ENCODE measurements at places on chromosomes 12 and 14.

DNA sequence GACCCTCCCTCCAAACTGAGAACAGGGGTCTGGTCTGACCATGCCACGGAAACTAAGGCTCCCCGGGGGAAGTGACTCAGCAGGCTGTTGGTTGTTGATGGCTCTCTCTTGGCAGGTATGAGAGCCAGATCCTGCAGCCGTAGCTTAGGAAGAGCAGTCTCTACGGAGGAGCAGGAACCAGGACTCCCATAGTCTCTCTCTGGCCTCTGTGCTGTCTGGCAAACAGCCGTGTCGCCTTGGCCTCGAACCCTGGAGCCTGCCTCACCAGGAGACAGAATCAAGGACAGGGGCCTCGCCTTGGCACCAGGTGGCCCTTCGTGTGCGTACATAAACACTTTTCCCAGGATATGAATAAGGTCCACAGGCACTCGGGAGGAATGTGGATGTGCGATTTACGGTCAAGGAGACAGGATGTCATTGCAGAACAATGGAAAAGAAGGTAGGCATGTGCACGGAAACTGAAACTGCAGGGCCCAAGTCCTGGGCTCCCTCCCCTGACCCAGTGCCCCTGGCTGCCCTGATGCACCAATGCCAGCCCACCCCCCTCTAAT lies 7.9 kb downstream of the VWF start:
- no peaks in the 10 kb centered on the region for H3K36me3 ChIP-seq
- no peak for DNase-seq
- no peak overlapping the region for H3K4me3 ChIP-seq
- H3K4me1 ChIP-seq = no peaks in the 10 kb centered on the region

DNA sequence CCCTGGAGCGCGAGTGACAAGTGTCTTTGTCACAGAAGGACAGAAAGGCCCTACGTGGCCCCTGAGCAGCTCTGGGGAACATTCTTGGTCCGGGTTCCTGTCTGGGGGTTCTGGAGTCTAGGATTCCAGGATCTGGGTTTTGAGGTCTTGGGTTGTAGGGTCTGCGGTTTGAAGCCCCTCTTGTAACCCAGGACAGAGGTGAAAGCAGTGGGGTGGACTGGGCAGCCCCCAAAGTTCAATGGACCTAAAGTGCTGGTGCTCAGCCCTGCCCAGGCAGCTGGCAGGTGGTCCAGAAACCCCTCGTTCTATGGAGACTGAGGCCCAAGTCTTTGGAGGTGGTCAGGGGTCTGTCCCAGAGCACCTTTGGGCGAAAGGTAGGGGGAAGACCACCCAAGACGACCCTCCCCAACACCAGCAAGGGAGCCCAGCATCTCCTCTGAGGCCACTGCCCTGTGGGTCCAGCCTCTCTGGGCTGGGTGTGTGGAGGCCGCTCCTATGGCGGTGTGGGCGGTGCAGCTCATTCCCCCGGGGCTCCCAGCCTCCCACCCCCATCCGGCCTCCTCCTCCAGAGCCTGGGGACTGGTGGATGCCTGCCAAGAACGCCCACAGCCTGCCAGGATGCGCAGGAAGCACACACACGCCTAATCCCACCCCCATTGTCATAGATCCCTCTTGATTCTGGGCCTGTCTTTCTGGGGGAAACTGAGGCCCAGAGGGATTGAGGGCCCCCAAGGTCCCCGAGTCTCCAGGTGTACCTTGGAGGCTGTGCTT lies 30.2 kb upstream of the ANKRD9 start:
- H3K27ac ChIP-seq = no peak overlapping the region
- H3K36me3 ChIP-seq = no peaks in the 10 kb centered on the region
- peaks cover 9% of the 10 kb centered on the region for H3K27me3 ChIP-seq
- H3K4me3 ChIP-seq = no peak overlapping the region

DNA sequence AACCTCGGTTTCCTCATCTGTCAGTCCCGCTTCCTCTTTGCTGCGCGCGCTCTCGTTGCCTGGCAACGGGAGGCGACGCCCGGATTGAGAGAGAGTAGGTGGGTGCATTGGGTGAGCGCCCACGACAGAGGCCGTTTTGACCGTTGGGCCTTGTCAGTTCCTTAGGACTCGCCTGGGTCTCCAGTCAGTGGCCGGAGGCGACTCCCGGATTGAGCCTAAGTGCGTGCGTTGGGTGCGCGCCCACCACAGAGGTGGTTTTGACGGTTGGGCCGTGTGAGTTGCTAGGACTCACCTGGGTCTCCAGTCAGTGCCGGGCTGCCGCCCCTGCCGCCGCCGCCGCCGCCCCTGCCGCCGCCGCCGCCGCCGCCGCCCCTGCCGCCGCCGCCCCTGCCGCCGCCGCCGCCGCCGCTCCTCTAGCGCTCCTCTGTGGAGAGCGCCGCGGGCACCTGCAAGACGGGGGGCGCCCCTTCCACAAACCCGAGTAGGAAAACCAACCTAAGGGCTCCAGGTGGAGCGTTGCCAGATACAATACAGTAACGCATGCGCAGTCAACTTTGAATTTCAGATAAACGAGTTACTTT lies 37.2 kb downstream of the APOBEC1 start:
- no peaks in the 10 kb centered on the region for H3K4me1 ChIP-seq
- H3K27ac ChIP-seq = no peak overlapping the region
- no peaks in the 10 kb centered on the region for H3K36me3 ChIP-seq

DNA sequence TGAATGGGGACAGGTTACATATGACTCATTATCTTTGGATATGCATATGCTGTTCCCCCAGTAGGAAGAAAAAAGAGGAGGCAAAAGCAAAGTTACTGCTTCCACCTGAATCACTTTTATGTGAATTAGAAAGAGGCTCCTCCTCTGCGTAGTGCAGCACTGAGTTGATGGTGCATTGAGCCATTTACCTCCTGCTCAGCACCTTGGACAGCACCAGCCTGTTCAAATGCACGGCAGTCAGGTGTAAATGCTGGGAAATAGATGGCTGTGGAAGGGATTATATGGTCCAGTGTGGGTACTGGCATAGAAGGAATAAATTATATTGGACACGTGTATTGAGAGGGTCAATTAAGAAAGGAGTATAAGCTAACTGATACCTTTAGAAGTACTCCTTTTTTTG lies 541.9 kb upstream of the SEL1L start:
- H3K36me3 ChIP-seq = no peaks in the 10 kb centered on the region
- H3K27me3 ChIP-seq = no peaks in the 10 kb centered on the region
- no peak overlapping the region for H3K27ac ChIP-seq
- H3K4me3 ChIP-seq = no peak overlapping the region
- DNase-seq = no peak
- H3K4me1 ChIP-seq = no peaks in the 10 kb centered on the region

DNA sequence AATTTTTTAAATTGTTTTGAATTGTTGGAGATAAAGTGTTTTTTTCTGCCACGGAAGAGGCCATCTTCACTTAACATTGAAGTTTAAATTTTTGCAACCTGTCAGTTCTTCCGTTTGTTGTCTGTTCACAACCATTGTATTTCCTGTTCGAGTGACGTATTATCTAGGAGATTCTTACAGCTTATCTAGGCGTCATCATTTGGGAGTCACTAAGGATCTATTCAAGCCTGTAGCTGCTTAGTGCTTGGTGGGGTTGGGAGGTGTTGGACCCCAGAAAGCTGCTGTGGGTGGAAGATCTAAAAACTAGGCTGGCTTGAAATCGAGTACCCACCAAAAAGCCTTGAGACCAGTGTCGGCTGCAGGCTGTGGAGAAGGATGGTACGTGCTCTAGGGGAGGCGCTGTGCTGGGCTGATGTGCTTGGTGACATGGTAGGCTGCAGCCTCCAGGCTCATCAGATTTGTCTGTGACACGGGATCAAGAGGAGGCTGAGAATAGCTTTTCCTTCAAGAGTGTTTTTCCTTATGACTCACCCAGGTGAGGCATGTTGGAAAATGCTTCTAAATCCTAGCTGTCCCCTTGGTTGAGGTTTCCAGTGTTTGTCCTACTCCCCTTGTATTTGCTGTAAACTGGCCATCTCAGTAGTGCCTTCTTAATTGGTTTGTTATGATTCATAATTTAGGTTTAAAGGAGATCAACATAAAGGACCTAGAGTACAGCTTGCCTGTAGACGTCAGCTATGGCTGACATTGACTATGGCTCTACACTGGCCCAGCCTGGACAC lies 57.8 kb downstream of the ATG14 start:
- no peaks in the 10 kb centered on the region for H3K27me3 ChIP-seq
- no peak for DNase-seq
- no peak overlapping the region for H3K27ac ChIP-seq

GRCh38 chr14:57168138-57168679 lies 100.5 kb downstream of the EXOC5 start:
- H3K4me1 ChIP-seq = no peaks in the 10 kb centered on the region
- no peaks in the 10 kb centered on the region for H3K27me3 ChIP-seq
- no peak overlapping the region for H3K27ac ChIP-seq
- no peak overlapping the region for H3K4me3 ChIP-seq
- H3K36me3 ChIP-seq = no peaks in the 10 kb centered on the region

GRCh38 chr14:49895480-49895879 lies 2.6 kb downstream of the ARF6 start:
- DNase-seq = no peak
- peaks cover 38% of the 10 kb centered on the region for H3K4me1 ChIP-seq
- no peaks in the 10 kb centered on the region for H3K27me3 ChIP-seq
- no peak overlapping the region for H3K27ac ChIP-seq
- peak overlapping the region; percentile 85 for H3K4me3 ChIP-seq

GRCh38 chr12:57844709-57845477 lies 1.6 kb downstream of the CTDSP2 start:
- DNase-seq = peak; percentile 94
- peak overlapping the region; percentile 94 for H3K4me3 ChIP-seq
- H3K4me1 ChIP-seq = peaks cover 48% of the 10 kb centered on the region
- H3K27ac ChIP-seq = peak overlapping the region; percentile 100
- no peaks in the 10 kb centered on the region for H3K27me3 ChIP-seq

DNA sequence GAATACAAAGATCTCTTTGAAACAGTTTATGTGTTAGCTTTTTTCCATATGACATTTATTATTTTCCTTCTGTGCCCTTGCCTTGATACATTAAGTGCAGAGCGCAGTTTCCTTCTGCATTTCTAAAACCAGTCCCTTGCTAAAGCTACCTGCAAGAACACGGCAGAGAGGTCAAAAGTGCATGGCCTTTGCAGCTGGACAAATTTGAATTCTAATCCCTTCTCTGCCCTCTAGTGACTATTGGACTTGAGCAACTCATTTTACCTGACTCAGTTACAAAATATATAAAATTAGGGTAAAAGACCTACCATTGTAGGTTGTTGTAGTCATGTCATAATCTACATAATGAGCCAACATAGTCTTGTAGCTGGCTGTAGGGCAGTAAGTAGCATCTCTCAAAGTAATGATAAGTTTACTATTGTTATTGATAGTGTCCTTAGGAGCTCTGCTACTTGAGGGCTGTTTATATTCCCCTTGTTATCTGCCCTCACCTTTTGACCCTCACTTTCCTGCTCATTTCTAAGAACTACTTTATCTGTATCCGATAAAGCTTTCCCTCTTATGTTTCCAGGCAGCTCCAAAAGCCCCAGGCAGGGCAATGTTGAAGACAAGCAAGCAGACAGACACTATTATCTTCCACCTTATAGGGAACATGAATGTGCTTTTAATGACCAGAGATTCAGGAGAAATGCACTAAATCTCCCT lies 120.0 kb upstream of the PDZRN4 start:
- no peak overlapping the region for H3K27ac ChIP-seq
- no peaks in the 10 kb centered on the region for H3K36me3 ChIP-seq
- H3K4me1 ChIP-seq = no peaks in the 10 kb centered on the region

DNA sequence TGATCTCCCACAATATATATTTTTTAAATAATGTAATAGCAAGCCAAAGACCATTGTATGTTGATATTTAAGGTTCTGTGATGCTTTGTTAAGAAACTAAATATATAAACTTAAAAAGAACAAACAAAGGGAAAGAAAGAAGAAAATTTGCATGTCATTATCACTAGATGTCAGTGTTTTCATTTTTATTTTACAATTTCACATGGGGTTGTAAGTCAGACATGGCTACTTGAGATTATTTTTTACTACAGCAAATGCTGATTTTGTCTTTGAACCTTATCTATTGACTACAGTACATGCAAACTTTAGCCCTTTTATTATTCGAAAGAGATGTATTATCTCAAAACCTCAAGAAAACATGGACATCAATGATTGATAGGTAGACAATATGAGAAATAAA lies 36.1 kb downstream of the SLCO1C1 start:
- H3K4me3 ChIP-seq = no peak overlapping the region
- H3K27me3 ChIP-seq = no peaks in the 10 kb centered on the region
- DNase-seq = no peak
- H3K36me3 ChIP-seq = no peaks in the 10 kb centered on the region
- H3K27ac ChIP-seq = no peak overlapping the region
- no peaks in the 10 kb centered on the region for H3K4me1 ChIP-seq

DNA sequence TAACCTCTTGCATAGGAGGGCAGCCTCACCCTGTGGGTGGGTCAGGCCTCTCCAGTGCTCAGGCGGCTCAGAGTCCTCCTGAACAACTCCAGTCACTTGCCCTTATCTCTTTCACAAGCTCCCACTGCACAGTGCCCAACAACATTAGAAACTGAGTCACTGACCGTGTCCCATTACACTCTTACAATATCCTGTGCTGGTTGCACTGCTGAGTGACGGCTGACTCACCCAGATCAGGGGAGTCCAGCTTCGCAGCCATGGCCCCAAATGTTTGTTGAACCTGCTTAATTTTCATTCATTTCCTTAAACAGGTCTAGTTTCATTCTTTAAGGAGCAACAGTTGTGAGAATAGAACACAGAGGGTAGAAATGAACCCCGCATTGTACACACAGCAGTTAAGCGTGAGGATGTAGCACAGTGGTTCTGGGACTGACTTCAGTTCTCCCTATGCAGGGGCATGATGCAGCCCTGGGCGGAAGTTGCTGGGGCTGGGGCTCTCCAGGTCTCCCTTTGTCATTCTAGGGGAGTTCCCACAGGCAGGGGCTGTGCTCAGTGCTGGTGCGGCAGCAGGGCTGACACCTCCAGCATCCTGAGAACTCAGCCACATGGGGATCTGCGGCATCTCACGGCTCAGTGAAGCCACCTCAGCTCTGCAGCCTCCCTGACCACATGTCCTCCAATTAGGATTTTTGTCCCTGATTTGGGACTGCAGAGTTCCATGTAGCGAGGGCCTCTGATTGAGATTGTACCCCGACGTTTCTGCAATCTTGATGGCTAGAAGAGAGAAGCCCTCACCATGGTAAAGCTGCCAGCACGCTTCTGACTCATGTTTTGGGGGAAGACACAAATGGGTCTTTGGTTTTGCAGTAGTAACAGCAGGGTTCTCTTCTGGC lies 16.1 kb downstream of the GPR68 start:
- no peaks in the 10 kb centered on the region for H3K27me3 ChIP-seq
- H3K36me3 ChIP-seq = peaks cover 7% of the 10 kb centered on the region

- no peaks in the 10 kb centered on the region for H3K27me3 ChIP-seq
- no peak overlapping the region for H3K27ac ChIP-seq
- DNase-seq = no peak
- no peak overlapping the region for H3K4me3 ChIP-seq
- no peaks in the 10 kb centered on the region for H3K36me3 ChIP-seq
These were observed 609.5 kb downstream of the AACS start for GRCh38 chr12:125674554-125675338.

GRCh38 chr14:20019257-20019865 lies at the start of gene OR4K14:
OR4K14 (minus strand) TSS chr14:20019307; CDS start chr14:20015193, 4,114 bp downstream.
- H3K36me3 ChIP-seq = no peaks in the 10 kb centered on the region
- H3K4me3 ChIP-seq = no peak within 1 kb of the TSS
- no peak within 1 kb of the TSS for H3K27ac ChIP-seq
- no peaks in the 10 kb centered on the region for H3K27me3 ChIP-seq
- DNase-seq = no peak

GRCh38 chr12:69352904-69353303 lies 4.7 kb downstream of the LYZ start:
- DNase-seq = no peak
- H3K27ac ChIP-seq = no peak overlapping the region
- H3K4me1 ChIP-seq = no peaks in the 10 kb centered on the region
- no peak overlapping the region for H3K4me3 ChIP-seq
- H3K36me3 ChIP-seq = no peaks in the 10 kb centered on the region
- H3K27me3 ChIP-seq = no peaks in the 10 kb centered on the region

GRCh38 chr12:122067966-122068365 lies 10.6 kb upstream of the MLXIP start:
- H3K36me3 ChIP-seq = no peaks in the 10 kb centered on the region
- H3K4me3 ChIP-seq = peak overlapping the region; percentile 27
- H3K27me3 ChIP-seq = no peaks in the 10 kb centered on the region
- no peak for DNase-seq
- H3K27ac ChIP-seq = peak overlapping the region; percentile 12
